H9 (cell line): ENCODE measurements at places on chromosomes 4 and X.

DNA sequence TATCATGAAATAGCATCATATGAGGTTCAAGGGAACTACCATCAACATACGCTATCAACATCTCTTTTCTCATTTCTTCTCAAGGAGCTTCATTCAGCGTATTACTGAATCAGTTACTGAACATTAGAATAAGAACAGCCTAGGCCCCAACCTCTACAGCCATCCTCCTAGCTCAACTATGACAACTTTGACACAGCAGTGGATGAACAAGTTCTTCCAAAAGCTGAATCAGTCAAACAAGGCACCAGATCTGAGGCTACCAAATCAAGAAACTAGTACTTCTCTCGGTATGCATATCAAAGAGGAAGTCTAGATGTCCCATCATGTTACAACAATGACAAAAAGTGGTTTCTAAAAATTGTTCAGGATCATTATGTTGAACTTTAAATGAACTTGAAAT lies 57.4 kb downstream of the GATB start:
- no peak for DNase-seq

DNA sequence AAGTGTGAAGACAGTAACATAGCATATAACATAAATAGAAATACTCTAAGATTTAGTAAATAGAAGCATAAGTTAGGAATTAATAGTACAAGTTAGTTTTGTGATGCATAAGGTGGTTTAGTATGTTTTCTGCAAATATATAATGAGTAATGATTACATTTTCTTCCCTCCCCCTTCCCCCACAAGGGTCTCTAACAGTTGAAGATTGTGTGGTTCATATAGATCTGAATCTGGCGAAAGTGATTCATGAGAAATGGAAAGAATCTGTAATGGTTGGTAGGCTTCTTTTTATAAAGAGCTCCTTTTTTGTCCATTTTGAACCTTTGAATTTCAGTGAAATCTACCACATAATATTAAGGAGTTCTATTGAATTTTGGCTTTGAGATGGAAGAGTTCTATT lies 66.3 kb downstream of the N4BP2 start:
- no peak for DNase-seq

DNA sequence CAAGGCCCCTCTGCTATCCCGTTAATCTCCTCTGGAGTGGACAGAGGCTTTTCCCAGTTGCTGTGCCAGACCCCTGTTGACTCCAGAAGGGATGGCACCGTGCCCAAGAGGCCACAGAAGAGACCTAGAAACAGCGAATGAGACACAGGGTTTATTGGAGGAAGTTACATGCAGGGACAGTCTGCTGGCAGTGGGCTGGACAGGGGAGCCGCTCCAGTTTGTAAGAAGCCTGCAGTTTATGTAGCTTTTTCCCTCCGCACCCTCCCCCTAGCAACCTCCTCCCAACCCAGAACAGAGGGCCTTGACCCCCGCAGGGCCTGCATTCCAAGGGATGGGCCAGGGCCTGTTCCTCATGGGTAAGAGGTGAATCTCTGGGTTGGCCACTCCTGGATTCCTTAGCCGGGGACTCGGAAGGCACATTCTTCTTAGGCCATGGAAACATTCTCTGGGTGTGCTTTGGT lies 216.8 kb upstream of the PSAPL1 start:
- DNase-seq, result peak; percentile 61

DNA sequence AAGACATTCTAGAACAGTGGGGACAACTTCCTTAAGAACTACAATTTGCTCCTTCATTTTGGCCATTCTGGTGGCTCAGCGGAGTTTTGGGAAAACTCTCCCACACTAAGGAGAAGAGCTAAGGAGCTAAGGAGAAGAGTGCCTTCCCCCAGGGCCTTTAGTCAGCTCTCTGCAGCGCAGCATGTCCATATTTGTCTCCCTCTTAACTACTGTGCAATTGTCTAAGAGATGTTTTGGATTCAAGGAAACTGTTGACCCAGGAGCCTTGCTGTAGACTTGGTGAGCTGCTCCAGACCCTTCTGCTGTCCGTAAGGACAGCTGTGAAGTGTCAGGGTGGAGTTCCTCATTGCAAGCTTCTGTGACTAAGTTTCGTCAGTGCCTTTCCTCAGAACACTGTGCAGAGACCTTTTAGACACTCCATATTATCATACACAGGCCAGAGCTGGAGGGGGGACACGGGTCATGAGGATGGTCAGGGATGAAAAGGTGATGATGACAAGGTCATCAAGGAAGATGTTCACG lies 179.0 kb downstream of the NHS start:
- DNase-seq, result no peak

GRCh38 chrX:33735182-33735581 lies 396.9 kb downstream of the FAM47A start:
- no peak for DNase-seq

DNA sequence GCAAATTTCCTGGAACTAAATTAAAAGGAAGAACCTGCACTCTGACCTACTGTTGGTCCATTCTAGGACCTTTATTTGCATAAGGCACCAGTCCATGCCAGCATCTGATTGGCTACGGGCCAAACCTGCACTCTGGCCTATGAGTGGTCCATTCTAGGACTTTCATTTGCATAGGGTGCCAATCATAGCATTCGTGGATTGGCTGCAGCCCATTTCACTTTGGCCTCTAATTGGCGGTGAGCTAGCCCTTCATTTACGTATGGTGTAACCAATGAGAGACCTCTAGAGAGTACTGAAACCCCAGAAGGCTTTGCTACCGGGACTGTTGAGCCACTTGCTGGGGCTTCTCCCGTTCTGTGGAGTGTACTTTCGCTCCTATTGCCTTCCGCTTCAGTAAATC lies 6.1 kb upstream of the RNF175 start:
- DNase-seq, result no peak
